ENCODE measurements at places on chromosomes 12 and 14.

DNA sequence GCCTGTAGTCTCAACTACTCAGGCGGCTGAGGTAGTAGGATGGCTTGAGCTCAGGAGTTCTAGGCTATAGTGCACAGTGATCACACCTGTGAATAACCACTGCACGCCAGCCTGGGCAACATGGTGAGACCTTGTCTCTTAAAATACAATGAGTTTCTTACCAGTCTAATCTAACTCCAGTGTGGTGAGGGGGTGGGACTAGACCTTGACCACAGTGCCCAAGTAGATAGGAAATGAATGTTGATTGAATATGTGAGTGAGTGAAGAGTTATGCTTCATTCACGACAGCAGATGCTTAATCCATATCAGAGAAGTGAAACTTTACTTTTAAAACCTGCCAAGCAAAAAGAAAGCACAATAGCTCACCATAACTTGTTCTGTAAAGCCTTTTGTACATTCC lies 11.2 kb upstream of the AK7 start:
- DNase-seq = no peak

DNA sequence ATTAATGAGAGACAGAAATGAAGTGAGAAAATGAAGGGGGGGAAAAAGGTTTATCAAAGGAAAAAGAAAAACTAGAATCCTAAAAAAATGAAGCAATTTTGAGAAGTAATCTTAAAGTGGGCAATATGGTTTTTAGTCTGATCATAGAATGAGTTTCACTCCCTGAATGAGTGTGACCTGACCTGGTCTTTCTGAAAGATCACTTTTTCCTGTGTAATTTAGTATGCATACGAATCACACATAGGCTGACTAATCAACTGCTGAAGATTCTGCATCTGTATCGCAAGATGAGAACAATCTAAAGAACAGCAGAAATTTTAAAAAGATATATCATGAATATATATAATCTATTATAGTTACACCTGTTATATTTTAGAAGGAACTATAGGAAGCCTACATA lies 11.3 kb downstream of the GNPTAB start:
- no peak for DNase-seq

- peak; percentile 74 for DNase-seq
These were observed 11.6 kb upstream of the FOXN3 start for GRCh38 chr14:89428546-89429198.

GRCh38 chr12:111653596-111653995 lies 32.2 kb downstream of the BRAP start:
- DNase-seq = no peak

- DNase-seq = no peak
These were observed 195.0 kb downstream of the PHLDA1 start for GRCh38 chr12:75836533-75836932.

DNA sequence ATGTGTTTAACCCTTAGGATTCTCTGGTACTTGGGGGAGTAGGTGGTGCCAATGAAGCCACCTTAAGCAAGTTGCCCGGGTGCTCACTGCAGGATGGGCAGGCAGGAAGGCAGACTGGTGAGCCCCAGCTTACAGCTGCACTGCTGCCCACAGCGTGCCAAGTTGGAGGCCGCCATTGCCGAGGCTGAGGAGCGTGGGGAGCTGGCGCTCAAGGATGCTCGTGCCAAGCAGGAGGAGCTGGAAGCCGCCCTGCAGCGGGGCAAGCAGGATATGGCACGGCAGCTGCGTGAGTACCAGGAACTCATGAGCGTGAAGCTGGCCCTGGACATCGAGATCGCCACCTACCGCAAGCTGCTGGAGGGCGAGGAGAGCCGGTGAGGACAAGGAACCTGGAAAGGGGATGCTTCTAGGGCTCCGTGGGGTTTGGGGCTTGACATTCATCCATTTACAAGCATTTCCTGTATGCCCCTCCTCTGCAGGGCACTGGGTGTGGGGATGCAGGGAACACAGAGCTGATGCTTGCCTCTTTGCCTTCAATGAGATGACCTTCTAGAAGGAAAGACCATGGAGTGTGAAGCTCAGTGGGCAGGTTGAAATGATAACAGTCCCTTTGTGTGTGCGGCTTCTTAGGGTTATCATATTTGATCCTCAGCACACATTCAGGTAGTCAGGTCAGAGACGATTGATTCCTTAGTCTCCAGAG lies 12.4 kb downstream of the KRT7 start:
- no peak for DNase-seq

GRCh38 chr14:96108911-96109310 lies 69.7 kb downstream of the C14orf132 start:
- DNase-seq = no peak

GRCh38 chr12:75979181-75979580 lies 52.4 kb downstream of the PHLDA1 start:
- no peak for DNase-seq

DNA sequence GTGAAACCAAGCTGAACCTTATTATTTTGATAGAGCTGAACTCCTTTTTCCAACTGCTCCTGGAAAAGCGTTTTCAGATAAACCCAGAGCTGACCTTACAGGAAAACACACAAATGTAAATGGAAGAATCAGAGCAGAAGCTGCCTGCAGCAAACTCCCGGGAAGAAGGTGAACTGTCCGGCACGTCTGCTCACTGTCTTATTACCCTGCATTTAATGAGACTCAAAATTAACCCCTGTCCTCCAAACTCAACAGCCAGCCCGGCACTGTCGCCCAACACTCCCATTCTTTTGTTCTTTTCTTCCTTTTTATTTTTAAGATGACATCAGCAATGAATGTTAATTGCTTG lies 1046.9 kb upstream of the FLRT2 start:
- no peak for DNase-seq

DNA sequence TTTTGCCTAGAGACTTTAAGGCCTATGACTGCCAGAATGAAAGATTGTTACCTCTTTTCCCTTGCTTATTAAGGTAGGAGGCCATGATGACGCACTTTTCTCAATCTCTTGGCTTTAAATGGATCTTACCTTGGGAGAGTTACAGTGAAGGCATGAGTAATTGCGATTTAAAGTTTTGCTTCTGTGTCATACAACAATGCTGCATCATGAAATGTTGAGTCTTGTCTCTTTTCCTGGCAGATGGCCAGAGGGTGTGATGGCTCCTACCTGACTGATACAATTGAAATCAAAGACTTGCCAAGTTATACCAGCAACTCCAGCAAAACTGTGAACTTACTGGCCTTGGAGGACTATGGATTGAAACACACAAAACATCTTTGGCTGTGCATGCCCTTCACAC lies 17.2 kb upstream of the LRRK2 start:
- no peak for DNase-seq

DNA sequence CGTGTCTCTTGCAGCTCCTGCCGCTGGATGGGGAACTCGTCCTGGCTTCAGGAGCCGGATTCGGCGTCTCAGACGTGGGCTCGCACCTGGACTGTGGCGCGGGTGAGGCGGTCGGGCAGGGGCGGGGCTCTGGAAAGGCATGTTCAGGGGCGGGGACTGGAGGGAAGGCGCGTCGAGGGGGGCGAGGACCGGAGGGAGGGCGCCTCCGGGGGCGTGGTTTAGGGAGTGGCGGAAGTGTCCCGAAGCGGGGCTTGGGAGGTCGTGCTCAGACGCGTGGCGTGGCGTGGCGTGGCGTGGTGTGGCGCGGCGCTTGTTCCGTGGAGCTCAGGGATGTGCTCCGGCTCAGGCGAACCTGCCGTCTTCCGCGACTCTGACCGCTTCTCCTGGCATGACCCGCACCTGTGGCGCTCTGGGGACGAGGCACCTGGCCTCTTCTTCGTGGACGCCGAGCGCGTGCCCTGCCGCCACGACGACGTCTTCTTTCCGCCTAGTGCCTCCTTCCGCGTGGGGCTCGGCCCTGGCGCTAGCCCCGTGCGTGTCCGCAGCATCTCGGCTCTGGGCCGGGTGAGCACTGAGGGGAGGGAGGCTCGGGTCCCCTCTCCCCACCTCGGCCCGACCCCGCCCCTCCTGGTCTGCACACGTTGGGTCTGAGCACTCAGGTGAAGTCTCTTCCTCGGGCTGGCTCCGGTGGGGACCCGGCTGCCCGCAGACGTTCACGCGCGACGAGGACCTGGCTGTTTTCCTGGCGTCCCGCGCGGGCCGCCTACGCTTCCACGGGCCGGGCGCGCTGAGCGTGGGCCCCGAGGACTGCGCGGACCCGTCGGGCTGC lies 6.2 kb downstream of the AMN start:
- DNase-seq = peak; percentile 43

DNA sequence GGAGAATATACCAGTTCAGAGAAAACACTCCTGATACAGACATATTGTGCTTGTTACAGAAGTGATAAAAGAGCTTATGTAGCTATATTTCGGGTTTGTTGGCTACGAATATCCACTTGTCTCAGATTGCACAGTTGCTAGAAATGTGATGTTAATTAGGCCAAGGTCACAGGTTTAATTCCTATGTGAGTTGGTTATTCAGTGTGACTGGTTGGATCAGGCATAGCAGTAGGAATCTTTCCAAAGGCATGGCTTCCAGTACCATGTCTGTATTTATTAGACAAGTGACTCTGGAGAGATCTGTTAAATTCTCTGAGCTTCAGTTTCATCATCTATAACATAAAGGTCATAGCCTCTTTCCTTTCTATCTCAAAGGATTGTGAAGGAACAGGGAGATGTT lies 152.7 kb upstream of the KITLG start:
- no peak for DNase-seq

DNA sequence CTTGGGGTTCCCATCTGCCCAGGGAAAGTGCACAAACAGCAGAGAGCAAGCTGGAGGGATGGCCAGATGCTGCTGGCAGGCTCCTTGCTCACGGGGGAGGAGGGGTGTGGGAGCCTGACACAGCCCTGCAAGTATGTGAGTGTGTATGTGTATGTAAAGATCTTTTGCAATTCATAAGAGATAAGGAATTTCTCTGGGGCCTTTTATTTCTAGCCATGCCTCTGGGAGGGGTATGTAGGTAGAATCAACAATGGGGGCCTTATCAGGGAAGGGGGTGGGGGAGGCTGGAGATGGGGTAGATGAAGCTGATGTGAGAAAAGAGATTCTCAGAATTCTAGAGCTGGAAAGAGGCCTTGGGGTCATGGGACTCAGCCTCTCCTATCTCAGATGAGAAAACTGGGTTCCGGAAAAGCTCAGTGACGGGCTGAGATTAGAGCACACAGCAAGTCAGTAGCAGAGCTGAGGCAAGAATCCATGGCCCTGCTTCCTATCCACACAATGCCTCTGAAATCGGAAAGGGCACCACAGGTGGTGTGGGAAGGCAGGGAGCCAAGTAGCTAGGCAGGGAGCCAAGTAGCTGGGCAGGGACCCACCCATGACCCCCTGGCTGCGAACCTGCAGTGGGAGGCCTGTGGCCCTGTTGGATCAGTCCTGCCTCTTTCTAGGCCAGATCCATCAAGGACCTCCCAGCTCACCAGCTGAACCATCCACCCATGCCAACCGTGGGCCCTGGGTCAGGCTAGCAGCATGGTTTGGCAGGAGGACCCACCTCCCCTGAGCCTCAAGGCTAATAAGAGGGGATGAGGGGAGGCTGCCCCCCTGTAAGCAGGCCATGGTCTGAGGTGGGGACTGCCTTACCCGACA lies 54.7 kb downstream of the PLEKHG3 start:
- no peak for DNase-seq

DNA sequence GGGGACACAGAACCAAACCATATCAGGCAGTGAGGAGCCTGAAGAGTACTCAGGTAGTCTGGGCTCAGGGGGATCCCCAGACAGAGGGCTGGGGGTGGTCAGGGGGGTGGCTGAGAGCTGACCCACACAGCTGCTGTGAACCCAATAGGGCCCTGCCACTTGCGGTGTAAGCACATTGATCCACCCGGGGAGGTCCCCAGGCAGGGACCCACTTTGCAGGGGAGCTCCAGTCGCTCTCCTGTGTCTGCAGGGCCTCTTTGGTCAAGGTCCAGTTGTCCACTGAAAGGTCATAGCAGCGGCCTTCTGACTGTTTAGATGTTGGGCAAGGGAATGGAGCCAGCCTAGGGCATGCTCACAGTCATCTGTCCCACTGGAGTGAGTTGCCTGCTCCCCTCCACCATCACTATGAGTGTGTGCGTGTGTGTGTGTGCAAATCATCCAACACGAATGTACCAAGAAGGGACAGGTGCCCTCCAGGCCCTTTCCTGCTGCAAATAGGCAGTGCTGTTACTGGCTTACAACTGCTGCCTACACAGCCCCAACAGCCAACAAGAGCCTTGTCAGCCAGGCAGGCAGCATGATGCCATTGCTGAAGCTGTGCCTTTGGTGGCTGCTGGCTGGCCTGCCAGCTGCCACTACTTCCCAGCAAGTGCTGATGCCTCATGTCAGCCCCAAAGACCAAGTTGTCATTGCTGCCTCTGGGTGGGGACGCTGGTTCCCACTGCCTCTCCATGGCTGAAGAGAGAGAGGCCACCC lies 71.3 kb downstream of the TSPAN11 start:
- no peak for DNase-seq

Data from NCI-H187 (cell line).